ENCODE measurements at places on chromosomes 5 and 9.

- no peak for DNase-seq
Observed at GRCh38 chr9:6920041-6920440, 162.3 kb downstream of the KDM4C start.

DNA sequence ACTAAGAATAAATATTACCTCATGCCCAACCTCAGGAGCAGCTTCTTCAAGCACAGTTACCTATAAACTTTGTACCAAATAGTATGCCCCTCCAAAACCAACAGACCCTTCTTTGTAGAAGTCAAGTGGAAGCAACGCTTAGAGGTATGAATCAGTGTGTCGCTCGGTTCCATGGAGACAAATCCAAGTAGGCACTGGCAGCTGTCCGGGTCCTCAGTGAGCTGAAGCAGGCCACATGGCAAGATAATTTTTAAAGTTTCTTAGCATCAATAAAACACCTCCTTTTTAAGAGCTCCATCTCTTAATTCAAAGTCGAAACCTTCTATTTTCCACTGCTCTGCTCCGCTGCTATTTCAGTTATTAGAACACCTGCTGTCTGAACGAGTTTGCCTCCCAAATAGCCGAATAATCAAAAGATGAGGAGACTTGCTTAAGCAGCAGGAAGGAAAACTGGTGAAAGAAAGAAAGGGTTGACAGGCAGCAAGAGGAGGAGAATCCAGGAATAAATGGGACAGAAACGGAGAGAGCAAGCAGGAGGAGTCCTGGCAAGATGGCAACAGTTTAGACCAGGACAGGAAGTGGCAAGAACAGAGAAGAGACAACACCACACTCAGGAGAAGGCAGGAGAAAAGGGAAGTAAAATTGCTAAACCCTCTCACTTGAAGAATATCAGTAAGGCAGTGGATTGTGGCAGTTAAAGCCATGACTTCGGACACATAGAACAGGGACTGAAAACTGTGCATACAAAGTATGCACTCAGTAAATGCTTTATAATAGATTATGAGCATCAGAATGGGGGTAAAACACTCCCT lies 65.0 kb downstream of the PPP2R2B start:
- DNase-seq, result no peak

DNA sequence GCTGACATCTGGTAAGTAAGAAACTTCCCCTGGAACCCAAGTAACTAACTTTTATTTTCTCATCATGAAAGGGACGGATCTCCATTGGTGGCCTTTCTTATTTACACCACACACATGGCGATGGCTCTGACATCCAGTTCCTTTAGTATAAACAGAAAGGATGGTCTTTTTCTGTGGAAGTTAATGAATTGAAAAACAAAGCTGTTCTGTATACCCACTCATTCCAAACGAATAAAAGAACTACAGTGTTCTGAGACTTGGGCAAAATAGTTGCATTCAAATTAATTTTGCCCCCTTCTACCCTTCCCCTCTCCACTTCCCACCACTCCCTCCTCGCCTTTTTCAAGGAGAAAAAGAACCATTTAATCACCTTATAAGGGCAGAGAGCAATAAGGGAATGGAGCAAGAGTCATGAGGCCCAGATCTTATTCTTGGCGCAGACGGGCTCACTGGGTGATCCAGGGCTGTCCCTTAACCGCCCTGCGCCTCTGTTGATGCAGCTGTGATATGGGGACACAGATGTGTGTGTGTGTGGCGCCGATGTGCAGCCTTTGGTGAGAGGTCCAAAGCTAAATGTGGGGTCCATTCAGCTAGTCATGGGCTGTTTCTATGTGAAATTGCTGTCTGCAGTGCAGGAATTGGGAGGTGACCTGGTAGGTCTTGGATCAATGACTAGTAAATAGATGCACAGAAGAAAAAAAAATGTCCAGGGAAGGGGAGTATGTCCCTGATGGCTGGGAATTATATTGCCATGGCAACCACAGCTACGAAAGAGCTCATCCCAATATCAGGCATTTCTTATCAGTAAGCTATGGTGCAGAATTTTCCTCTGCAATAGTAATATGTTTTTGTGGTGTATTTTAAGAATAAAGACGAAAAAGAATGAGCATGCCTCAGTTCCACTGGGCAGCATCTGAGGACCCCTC lies 141.5 kb upstream of the ERCC6L2 start:
- no peak for DNase-seq

DNA sequence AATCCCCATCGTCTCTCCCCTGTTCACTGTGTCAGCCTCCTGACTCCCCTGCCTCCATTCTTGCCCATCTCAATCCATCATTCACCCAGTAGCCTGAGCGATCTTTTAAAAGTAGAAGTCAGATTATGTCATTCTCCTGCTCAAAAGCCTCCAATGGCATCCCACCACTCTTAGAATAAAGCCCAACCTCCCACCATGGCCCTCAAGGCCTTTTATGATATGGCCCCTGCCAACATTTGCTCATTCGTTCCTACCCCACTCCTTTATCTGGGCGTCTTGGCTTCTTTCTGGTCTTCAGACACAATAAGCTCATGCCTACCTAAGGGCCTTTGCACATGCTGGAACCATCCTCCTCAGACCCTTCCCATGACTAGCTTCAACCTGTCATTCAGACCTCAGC lies 35.5 kb upstream of the KCNMB1 start:
- no peak for DNase-seq

- DNase-seq, result no peak
Observed at GRCh38 chr9:16100537-16101091, 547.8 kb downstream of the CCDC171 start.

All from stimulated activated CD8-positive, alpha-beta memory T cell treated with anti-CD3 and anti-CD28 coated beads, Interleukin-2, amount 100 ng/mL, for 1 hour (primary cell).